ENCODE measurements at places on chromosomes 12 and 14.

GRCh38 chr14:61593330-61593729 lies 102.0 kb upstream of the HIF1A start:
- DNase-seq = no peak

- no peak for DNase-seq
Observed at GRCh38 chr12:124732275-124733075, 131.2 kb downstream of the SCARB1 start.

- no peak for DNase-seq
Observed at GRCh38 chr12:48946205-48946604, 11.1 kb downstream of the ARF3 start.

DNA sequence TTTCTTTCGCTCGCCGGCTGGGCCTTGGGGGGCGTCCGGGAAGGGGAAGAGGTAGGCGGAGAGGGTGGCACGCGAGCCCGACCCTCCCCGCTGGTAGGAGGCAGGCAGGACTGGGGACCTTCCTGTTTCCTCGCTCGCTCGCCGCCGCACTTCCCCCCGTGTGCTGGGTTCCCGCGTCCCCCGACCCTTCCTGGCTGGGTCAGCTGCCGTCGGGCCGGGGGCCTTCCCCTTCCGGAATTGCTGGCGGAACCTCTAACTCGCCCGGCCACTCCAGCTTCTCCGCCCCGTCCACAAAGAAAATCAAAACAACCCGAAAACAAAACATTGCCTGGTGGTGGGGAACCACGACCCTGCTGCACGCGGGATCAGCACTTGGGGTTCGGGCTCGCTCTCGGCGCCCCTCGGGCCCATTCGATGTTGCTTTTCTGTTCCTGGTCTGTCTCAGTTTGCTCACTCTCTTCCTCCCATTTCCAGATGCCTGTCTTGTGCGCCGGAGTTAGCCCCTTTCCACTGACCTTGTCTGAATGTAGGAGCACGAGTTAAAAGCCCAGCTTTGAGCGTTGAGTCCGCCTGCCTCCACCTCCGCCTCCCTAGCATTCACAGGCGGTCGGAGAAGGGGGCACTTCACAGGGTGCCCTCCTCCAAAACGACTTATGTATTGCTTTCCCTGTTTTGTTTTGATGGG lies 581 bp downstream of the PAPOLA start:
- peak; percentile 54 for DNase-seq

DNA sequence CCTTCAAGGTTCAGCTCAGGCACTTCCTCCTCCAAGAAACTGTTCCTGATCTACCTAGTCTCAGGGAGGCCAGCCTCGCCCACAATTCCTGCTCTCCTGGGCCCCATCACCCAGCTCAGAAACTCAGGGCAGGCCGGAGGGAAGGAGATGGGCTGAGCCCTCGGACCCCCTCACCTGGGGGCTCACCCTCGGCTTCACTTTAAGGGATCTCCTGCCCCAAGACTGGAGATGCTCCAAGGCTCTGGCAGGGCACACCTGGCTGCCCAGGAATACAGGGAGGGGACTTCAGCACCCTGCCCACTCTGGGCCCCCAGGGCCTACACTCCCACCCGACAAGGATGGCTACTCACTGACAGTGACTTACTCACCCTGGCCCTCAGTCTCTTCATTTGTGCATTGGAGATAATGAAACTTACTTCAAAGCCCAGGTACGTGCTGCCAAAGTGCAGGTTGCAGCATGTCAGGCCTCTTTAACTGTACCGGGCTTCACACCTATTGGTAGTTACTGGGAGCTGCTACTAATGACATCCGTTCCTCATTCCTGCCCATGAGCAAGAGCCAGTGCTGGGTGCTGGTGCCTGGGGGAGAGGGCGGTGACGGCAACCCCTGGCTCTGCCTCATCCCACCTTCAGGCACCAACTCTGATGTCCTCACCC lies 21.0 kb upstream of the PPP1R13B start:
- no peak for DNase-seq

DNA sequence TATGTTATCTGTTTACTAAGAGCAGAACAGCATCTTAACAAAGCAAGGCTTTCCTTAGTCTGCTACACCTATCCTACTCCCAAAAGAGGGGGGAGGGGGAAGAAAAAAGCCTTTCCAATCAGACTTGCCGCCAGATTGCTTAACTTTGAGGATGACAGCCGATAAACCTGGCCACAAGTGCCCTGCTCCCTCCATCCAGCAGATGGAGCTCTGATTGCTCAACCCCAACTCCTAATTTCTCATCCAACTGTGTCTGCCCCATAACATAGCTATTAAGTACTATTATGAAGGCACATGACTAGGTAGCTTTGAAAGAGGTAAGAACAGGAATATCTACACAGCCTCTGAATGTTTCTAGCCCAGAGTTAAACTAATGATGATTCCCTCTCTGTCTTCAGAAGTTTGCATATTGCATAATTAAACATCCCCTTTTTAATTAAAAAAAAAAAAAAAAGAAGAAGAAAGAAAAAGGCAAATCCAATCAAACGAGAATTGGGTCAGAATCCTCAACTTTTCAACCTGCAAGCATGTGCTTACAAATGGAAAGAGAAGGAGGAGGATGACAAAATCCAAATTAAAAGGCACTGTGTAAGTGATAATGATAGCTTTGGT lies 247.4 kb downstream of the GALC start:
- peak; percentile 58 for DNase-seq

DNA sequence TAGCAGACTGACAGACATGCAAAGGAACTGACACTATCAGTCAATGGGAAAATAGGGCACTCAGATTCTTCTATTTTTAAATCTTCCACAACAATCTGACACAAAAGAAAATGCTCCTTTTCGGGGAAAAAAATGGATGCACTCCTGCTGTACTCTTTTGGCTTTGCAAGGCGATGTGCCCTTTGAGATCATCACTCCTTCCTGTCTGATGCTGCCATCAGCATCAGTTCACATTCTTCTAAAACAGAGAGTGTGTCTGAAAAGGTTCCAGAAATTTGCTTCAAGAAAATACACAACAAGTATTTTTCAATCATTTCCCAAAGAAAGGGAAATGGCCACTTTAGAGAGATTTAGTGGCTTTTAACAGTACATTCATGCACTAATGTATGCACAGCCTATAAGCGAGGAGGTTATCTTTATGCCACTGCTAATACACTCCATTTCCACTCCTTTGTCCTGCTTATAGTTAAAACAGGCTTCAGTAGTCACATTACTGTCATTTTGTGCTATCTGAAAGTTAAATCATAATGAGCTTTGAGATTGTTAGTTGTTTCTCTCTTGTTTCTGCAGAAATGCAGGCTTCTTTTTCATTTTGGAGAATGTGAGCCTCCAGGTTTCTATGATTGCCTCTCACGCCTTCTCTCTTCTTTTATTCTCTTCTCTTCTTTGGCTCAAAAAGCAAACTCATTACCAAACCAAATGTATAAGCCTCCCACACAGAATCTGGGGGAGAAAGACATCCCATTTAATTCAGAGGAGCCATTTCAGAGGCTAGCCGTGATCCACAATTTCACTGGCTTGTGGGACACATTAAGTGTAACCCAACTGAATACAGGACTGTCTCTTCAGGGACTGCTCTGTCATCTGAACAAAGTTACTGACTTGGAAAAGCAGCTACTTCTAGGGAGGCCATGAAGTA lies 110.9 kb upstream of the CCDC196 start:
- DNase-seq = no peak

DNA sequence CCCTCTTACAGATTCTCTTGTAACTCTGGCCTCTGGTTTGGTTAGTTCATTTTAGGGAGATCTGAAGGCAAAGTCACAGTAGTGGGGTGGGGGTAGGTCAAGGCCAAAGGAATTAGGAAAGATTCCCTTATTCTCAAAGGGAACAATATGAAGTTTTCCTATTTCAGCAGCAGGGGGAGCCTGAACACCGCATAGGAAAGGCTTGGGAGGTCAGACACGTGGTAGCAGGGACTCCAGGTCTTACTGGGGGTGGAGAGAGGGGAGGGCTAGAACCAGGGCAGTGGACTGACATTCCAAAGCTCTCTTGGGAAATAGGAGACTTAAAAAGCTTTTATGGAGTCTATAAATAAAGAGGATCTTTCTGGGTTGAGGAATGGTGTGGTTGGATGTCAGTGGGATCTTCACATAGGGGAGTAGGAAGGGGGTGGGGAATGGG lies 1.3 kb downstream of the ZC3H10 start:
- peak; percentile 95 for DNase-seq

GRCh38 chr12:122937622-122938091 lies 28.6 kb downstream of the ABCB9 start:
- DNase-seq = no peak

- DNase-seq = no peak
Observed at GRCh38 chr14:73502017-73502619, 11.4 kb downstream of the RIOX1 start.

DNA sequence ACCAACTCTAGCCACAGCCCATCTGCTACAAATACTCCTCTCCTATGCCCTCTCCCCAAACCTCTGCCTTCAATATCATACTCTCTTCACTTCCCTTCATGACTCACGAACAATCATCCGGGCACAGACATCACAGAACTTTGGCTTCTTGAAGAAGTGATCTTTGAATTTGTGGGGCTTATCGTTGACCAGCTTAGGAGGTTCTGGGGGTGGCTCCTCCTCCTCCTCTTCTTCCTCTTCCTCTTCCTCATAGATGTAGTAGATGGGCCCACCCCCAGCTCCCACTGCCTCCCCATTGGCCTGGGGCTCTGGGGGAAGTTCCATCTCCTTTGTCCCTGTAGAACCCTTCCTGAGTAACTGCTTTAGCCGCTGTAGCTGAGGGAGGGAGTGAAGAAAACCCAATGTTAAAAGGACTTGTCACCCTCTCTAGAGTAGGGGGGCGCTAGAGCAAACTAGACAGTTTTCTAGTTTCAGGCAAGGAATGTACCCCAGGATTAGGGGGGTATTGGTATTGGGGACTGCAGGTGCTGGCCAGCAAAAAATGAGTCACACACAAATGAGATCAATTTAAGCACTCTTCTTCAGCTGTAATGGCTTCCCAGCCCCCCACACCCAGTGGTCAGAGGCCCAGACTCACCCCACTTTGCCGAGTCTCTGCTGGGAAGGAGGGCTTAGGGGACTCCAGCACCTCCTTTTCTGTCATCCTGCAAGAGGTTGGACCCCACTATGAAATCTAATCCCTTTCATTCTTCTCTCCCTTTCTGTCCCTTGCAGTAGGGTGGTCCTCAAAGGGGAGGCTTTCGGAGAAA lies 1.8 kb downstream of the STAC3 start:
- no peak for DNase-seq

DNA sequence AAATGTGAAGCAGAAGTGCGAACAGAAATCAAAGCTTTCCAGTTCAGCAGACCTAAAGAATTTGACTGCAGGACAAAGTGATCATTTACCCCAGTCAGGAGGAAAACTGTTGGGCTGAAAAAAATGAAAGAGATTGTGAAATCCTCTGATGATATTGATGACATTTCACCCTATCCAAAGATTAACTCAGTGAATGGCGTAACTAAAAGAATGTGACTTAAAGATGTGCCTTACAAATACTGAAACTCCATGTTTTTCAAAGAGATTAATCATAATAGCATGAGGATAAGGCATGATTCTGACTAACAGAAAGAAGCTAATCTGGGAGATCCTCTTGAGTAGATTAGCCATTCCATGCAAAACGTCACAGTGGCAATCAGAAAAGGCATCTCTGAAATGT lies 225.6 kb downstream of the DUSP6 start:
- no peak for DNase-seq

GRCh38 chr14:103974575-103974974 lies 32.2 kb upstream of the RD3L start:
- no peak for DNase-seq

DNA sequence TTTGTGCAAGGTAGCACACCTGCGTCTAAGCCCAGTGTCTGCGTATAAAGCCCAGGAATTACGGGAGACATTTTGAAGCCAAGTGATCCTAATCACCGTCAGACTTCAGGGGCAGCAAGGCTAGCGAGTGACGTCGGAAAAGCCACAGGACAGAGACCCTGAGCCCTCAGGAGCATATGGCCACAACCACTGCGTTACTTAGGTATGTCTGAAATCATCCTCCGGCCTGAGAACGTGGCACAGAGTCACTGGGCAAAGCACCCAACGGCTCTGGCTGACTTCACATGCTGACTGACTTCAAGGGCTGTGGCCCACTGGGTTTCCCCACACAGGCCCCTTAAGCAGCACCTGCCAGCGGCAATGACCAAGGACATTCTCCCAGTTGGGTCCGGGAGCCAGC lies 71.5 kb downstream of the RIMBP2 start:
- no peak for DNase-seq

- DNase-seq = no peak
Observed at GRCh38 chr12:725076-725475, 27.3 kb upstream of the WNK1 start.

- DNase-seq = no peak
Observed at GRCh38 chr14:104972301-104973134, 5.7 kb downstream of the AHNAK2 start.

DNA sequence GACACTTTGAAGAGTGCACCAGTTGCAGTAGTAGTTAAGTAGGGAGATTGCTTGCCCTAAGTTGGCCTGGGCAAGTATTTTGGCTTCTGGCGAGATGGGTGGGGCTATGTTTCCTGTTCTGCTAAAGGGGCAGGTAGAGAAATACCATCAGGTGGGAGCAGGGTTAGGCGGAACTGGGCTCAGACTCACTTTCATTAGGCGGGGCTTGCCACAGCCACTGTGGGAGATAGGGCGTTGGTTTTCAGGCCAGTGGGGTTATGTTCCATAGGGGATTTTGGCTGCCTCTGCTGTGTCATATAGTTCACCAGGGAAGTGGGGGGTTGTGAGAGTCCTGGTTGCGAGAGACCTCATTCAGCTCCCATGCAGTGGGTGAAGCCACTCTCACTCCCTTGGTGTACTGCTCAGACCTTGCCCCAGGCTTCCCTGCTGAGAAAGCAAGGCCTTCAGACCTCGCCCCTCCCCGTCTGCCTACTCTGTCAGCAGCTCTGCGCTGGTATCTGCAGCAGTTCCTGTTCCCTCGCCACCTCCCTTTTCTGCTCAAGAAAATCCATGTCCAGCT lies 43.3 kb downstream of the AEBP2 start:
- DNase-seq = no peak

DNA sequence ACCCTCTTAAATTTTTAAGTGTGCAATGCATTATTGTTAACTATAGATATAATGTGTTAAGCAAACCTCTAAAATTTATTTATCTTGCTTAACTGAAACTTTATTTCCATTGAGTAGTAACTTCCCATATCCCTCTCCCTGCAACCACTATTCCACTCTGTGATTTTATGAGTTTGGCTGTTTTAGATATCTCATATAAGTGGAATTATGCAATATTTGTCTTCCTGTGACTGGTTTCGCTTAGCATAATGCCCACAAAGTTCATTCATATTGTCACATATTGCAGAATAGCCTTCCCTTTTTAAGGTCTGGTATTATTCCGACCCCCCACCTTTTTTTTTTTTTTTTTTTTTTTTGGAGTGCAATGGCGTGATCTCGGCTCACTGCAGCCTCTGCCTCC lies 247.6 kb downstream of the EMP1 start:
- no peak for DNase-seq

GRCh38 chr12:20549108-20549719 lies 145.9 kb upstream of the SLCO1C1 start:
- peak; percentile 36 for DNase-seq

DNA sequence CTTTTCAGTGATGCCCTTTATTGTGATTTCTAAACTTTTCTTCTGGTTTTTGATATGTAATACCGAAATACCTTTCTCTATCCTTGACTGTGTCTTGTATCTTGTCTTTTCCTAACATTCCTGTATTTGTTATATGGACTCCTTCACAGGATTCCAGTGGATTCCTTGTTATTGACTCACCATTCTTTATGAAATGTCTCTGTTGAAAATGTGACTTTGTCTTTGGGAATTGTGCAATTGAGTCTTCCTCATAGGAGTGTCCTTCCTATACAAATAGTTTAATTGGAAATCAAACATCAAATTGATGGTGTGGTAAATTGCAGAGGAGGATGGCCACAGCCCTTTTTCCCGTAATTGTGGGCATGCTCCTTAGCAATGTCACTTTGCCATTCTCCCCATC lies 296.6 kb upstream of the KITLG start:
- no peak for DNase-seq

Measured in HuH-7.5 (cell line).